SW480 (cell line): ENCODE measurements at places on chromosomes 7 and 10.

DNA sequence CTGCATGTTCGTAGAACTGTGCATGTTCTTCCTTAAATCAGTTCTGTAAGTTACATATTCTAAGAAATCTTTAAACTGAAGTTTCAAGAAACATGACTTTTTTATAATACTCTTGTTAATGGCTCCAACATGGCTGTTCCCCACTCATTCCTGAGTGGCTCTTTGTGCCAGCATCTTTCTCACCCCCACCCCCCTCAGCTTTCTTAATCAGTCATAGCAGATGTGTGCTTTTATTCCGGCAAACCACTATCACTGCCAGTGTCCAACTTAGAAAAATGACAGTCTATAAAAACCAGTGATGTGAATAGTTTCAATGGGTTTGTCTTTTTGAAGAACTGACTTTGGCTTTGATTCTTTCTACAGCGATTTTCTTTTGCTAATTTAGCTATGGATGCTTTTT lies 37.6 kb downstream of the PITRM1 start:
- DNase-seq: no peak

- peak; percentile 85 for DNase-seq
Observed at GRCh38 chr7:27150568-27151340, 1.6 kb downstream of the HOXA3 start.

GRCh38 chr7:64887756-64888508 lies 15.1 kb upstream of the ZNF273 start:
- DNase-seq: peak; percentile 64

DNA sequence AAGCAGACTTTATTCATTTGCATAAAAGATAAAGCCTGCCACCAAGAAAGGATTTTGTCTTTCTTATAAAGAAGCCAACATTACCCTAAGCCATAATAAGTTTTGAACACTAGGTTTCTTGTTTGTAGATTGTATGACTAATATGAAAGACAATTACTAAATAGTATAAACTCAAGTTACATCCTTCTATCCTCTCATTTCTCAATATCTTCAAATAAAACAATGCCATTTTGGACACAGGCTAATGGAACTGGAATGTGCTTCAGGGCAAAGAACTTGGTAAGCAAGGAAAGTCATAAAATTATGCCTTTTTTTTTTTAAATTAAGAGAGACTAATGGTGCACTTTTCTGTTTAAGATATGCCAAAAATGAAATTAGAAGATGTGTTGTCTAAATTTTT lies 137.7 kb downstream of the DKK1 start:
- no peak for DNase-seq

GRCh38 chr10:50625649-50626132 lies 1.9 kb upstream of the SGMS1 start:
- peak; percentile 5 for DNase-seq

GRCh38 chr10:114779803-114780576 lies 41.6 kb upstream of the FHIP2A start:
- peak; percentile 89 for DNase-seq

- DNase-seq: no peak
Observed at GRCh38 chr10:42574336-42574735, 64.0 kb downstream of the ZNF33B start.

GRCh38 chr10:61897671-61898434 lies 3.6 kb upstream of the ARID5B start:
- DNase-seq: no peak

GRCh38 chr10:125333209-125333591 lies 172.8 kb upstream of the CTBP2 start:
- no peak for DNase-seq

- DNase-seq: peak; percentile 15
Observed at GRCh38 chr10:43060291-43060690, 16.6 kb upstream of the RET start.

DNA sequence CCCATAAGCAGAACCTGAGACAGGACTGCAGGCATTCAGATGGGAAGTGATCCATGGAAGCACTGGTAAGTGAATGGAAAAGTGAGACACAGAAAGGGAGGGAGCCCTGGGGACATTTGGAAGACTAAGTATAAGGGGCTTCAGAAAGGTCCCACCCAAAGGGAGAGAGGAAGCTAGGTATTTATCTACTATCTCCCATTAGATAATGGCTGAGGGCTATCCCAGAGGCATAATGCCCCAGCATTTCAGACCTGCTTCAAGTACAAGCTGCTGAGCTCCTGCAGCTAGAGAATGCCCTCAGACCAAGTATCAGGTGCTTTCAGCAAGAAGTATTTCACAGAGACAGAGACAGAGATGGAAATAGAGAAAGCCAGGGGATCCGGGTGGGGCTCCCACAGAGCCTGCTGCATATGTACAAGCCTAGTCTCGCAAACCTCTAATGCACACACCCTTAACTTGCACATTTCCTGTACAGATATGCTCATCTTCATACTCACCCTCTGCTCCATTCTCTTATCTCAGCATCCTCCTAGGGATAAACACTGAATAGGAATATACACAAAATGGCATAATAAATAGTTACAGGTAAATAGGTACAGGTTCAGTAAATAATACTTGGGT lies 20.2 kb downstream of the KDM7A start:
- no peak for DNase-seq

DNA sequence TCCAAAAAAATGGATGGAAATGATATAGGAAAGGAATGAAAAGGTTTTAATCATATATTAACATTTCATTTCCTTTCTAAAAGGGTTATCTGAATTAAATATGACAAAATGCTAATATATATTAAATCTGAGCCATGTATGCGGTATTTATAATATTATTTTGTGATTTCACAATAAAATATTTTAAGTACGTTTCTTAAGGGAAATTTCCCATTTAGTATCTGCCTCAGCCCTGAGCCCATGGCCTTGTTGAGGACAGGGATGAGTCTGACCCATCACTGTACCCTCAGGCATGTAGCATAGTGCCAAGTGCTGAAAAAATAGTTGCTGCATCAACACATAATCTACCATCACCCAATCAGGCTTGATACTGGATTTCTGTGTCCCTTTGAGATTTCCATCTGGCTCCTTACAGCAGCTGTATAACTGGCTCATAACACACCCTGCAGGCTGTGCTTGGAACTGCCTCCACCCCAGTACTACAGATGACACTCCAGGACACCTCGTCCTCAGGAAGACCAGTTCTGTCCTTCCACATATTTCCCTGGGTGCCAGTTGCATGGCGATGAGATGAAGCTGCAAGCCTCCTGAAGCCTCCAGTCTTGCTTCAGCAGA lies 59.4 kb upstream of the ASAH2 start:
- peak; percentile 11 for DNase-seq
